ENCODE measurements at places on chromosomes 4 and X.

GRCh38 chrX:1182211-1182610, 30.2 kb downstream of the CRLF2 start:
- DNase-seq: no peak

- no peak for DNase-seq
Measured at GRCh38 chr4:171025343-171025742, 787.9 kb upstream of the GALNTL6 start.

DNA sequence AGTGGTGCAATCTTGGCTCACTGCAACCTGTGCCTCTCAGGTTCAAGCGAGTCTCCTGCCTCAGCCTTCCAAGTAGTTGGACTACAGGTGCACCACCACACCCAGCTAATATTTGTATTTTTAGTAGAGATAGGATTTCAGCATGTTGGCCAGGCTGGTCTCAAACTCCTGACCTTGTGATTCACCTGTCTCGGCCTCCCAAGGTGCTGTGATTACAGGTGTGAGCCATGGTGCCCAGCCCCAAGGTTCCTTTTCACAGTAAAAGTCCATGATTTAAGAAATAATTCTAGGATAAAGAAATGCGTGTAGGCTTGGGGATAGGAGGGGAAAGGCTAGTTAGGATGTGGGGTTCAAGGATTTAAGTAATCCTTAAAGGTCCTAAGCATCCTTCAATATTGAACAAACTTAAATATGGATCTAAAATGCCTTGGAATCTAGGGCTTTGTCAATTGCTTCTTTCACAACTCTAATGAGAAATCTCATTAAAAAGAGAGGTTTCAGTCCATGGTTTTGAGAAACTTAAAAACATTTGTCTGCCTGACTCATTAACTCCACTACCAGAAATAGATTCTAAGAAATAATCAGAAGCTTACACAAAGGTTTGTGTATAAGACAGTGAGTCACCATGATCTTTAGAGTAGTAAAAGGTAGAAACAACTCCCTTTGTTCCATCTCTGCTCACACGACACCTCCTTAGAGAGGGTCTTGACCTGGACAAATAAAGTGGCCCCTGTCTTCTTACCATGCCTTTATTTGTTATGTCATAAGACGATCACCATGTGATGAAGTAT, 203.2 kb downstream of the PTTG2 start:
- DNase-seq: peak; percentile 76

GRCh38 chr4:151777471-151777870, 16.7 kb upstream of the GATB start:
- DNase-seq: no peak

GRCh38 chrX:39903937-39904336, 193.8 kb downstream of the BCOR start:
- DNase-seq: no peak

GRCh38 chrX:10206317-10206716, 49.5 kb downstream of the CLCN4 start:
- DNase-seq: no peak

GRCh38 chrX:53440621-53441517, 6.7 kb upstream of the HSD17B10 start:
- DNase-seq: no peak
